ENCODE measurements at places on chromosomes 4 and X.

GRCh38 chrX:109716431-109717028 lies 16.5 kb downstream of the ACSL4 start:
- DNase-seq = no peak

DNA sequence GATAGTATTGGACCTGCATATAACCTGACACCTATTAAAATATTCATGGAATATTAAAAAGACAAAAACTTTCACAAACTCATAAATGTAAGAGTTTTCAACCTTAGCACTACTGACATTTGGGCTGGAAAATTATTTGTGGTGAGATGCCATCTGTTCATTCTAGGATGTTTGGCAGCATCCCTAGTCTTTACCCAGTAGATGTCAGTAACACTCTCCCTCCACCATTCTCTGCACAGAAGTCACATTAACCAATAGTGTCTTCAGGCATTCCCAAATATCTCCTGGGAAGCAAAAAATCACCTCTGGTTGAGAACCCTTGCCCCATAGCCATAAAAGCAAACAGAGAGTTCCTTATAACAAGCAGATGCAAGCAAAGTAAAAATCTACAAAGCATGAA lies 41.4 kb upstream of the NDST4 start:
- peak; percentile 59 for DNase-seq

- DNase-seq = peak; percentile 27
Observed at GRCh38 chrX:106608016-106608415, 3.8 kb upstream of the RADX start.

GRCh38 chrX:50081282-50081889 lies 119.4 kb downstream of the AKAP4 start:
- peak; percentile 56 for DNase-seq

Data from NCI-H524 (cell line).